Left lung (tissue), 14 donors: ENCODE measurements at places on chromosomes 7 and 10. TPM values are rescaled to one million over a fixed set of nuclear protein-coding genes. Genes with fewer than 3 reads are reported as not detected.

The ARHGEF35 gene
- polyA plus RNA-seq: 13.9 TPM

The MEOX2 gene
- 224 TPM for polyA plus RNA-seq

The GRB10 gene
- 38.9 TPM for polyA plus RNA-seq

The PI4K2A gene
- polyA plus RNA-seq: 13.9 TPM

The NKX1-2 gene
- not detected for polyA plus RNA-seq

- H3K36me3 ChIP-seq: no peaks in the 10 kb centered on the region
- no peaks in the 10 kb centered on the region for H3K27me3 ChIP-seq
- no peak for DNase-seq
- H3K4me3 ChIP-seq: no peak overlapping the region
Measured at GRCh38 chr10:51170518-51171245, 96.4 kb downstream of the PRKG1 start.

GRCh38 chr10:59606551-59606961 is 103.1 kb downstream of the SLC16A9 start:
- no peaks in the 10 kb centered on the region for H3K36me3 ChIP-seq
- DNase-seq: no peak
- no peaks in the 10 kb centered on the region for H3K27me3 ChIP-seq

DNA sequence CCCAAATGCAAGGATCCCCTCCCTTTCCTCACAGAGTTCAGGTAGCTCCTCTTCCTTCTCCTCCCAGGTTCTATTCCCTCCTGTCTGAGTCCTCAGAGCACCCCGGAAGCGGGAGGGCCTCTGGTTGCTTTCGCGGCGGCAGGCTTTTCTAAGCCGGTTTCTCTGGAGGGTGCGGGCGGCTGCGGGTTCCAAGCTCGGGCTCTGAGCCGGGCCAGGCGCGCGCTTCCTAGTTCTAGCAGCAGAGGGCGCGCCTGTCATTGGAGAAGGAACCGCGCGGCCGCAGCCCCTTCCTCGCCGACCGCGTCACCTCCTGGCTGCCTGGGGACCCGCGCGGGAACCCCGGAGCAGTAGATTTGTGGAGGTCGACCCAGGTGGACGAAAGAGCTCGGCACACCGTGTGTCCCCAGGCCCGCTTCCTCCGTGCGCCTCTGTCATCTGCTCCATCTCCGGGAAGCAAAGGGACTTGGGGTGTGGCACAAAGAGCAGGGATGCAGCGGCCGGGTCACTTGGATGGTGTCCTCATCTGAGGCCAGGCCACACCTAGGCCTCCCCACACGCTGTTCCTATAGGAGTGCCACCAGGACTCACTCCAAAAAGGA is 389.0 kb upstream of the PODXL start:
- H3K4me3 ChIP-seq: no peak overlapping the region
- peaks cover 7% of the 10 kb centered on the region for H3K4me1 ChIP-seq
- no peaks in the 10 kb centered on the region for H3K36me3 ChIP-seq
- H3K27me3 ChIP-seq: peaks cover 5% of the 10 kb centered on the region
- no peak overlapping the region for H3K27ac ChIP-seq

- DNase-seq: no peak
- H3K36me3 ChIP-seq: no peaks in the 10 kb centered on the region
- no peak overlapping the region for H3K4me3 ChIP-seq
- no peak overlapping the region for H3K27ac ChIP-seq
- no peaks in the 10 kb centered on the region for H3K27me3 ChIP-seq
- no peaks in the 10 kb centered on the region for H3K4me1 ChIP-seq
Measured at GRCh38 chr10:49657606-49658005, 21.8 kb upstream of the C10orf53 start.

DNA sequence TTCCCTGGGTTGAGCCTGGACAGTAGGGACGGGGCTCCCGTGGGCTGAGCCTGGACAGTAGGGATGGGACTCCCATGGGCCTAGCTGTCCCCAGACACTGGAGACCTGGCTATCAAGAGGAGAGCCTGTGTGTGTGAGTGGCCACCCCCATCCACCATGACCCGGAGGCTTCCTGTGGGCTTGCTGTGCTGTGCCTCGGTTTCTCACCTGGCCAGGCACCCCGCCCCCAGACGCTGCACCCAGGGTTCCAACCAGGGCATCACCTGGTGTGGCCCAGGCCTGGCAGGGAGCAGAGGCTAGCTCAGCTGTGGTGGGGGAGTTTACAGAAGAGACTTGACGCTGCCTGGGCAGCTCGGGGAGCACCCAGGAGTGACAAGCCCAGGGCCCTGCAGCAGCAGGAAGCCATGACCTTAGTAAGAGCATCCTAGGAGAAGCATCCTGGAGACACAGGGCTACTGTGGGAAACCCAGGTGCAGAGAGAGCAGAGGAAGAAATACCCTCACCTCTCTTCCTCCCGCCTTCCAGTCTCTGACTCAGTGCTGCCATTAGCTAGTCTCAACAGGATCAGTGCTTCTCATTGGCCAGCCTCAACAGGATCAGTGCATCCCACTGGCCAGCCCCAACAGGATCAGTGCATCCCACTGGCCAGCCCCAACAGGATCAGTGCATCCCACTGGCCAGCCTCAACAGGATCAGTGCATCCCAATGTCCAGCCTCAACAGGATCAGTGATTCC is 61.0 kb downstream of the PDGFA start:
- H3K4me1 ChIP-seq: peaks cover 13% of the 10 kb centered on the region
- peaks cover 25% of the 10 kb centered on the region for H3K27me3 ChIP-seq
- no peaks in the 10 kb centered on the region for H3K36me3 ChIP-seq
- peak; percentile 49 for DNase-seq

GRCh38 chr7:26399736-26400135 is 108.1 kb downstream of the SNX10 start:
- no peak overlapping the region for H3K27ac ChIP-seq
- no peaks in the 10 kb centered on the region for H3K27me3 ChIP-seq
- no peaks in the 10 kb centered on the region for H3K36me3 ChIP-seq
- no peak for DNase-seq
- H3K4me1 ChIP-seq: peaks cover 28% of the 10 kb centered on the region

DNA sequence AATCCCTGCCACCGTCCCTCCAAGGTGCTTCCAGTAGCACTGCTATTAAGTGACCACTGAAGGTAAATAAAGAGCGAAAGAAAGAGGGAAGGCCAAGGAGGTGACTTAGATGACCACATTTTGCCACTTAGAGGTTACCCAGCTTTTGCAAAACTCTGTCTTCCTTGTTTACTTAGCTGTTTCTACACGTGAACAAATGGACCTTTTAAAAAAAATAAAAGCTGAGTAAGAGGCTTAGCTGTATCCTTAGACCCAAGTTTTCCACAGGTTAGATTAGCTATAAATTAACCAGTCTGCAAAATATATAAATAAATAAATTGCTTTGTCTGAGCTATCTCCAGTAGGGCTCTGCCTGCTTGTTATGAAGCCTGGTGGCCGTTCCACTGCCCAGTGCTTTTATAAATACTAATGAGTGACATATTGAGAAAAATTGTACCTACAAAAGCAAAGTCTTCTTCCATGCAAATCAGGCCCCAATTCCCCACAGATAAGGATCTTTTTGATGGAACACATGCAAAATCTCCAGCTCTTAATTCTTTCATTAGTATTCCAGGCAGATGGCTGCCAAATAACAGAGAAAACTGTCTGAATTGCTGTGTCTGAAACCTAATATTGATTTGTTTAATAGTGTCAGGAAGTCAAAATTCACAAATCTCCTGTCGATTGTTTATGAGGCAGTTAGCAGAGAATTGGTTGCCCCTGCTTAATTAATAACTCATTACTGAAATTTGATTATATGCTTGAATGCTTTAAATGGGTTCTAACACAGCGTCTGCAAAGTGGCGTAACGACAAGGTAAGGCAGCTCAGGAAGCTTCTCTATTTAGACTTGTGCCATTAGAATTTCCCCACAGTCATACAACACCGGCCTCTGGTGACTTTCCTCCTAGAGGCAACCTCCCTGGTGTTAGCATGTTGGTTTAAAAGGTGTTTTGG is 176.7 kb downstream of the EMX2 start:
- H3K4me1 ChIP-seq: no peaks in the 10 kb centered on the region
- H3K27ac ChIP-seq: no peak overlapping the region
- H3K4me3 ChIP-seq: no peak overlapping the region
- H3K27me3 ChIP-seq: peaks cover 43% of the 10 kb centered on the region
- H3K36me3 ChIP-seq: no peaks in the 10 kb centered on the region

- H3K27me3 ChIP-seq: no peaks in the 10 kb centered on the region
- no peak overlapping the region for H3K27ac ChIP-seq
- H3K36me3 ChIP-seq: no peaks in the 10 kb centered on the region
Measured at GRCh38 chr10:12056748-12057147, 12.0 kb upstream of the DHTKD1 start.

DNA sequence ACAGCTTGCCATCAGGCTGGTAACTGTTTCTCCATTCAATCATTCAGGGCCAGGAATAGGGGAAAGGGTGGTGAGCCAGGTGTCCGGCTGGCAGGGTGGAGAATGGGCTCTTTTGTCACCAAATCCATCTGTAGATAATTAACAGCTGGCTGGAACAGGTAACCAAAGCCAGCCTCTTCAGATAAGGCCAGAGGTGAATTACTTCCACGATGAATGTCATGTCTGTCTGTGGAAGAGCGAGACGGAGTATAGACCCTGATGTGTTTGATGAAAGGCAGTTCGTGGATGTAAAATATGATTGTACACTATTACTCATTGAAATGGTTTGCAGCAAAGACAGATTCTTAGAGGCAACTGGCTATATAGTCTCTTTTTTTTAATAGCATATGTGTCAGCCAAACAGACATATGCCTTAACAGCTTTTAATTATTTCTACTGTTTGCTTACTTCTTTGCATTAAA is 149.8 kb downstream of the KLF6 start:
- no peak overlapping the region for H3K27ac ChIP-seq
- H3K36me3 ChIP-seq: no peaks in the 10 kb centered on the region
- H3K4me3 ChIP-seq: no peak overlapping the region

DNA sequence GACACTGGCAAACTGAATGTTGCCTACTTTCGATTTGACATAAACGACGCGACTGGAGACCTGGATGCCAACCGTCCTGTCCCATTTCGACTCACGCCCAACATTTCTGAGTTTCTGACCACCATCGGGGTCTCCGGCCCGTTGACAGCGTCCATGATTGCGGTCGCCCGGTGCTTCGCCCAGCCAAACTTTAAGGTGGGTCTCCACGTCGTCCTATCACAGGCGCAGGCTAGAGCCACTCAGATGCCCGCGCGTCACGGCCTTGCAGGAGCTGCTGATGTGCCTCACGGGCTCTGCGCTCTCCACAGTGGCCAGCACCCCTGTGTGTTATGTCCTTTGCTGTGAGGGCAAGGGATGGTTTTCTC is 132.6 kb downstream of the SMURF1 start:
- no peaks in the 10 kb centered on the region for H3K27me3 ChIP-seq
- H3K36me3 ChIP-seq: peaks cover 99% of the 10 kb centered on the region
- H3K4me1 ChIP-seq: no peaks in the 10 kb centered on the region
- no peak overlapping the region for H3K27ac ChIP-seq
- DNase-seq: no peak

- H3K4me1 ChIP-seq: no peaks in the 10 kb centered on the region
- no peak overlapping the region for H3K4me3 ChIP-seq
- H3K36me3 ChIP-seq: no peaks in the 10 kb centered on the region
Measured at GRCh38 chr10:77823811-77824542, 102.6 kb downstream of the DLG5 start.

- peaks cover 21% of the 10 kb centered on the region for H3K4me1 ChIP-seq
- DNase-seq: peak; percentile 66
- no peaks in the 10 kb centered on the region for H3K36me3 ChIP-seq
- peak overlapping the region; percentile 47 for H3K27ac ChIP-seq
- H3K27me3 ChIP-seq: no peaks in the 10 kb centered on the region
Measured at GRCh38 chr7:144842377-144842851, 6.6 kb upstream of the TPK1 start.

- no peaks in the 10 kb centered on the region for H3K36me3 ChIP-seq
- peaks cover 7% of the 10 kb centered on the region for H3K27me3 ChIP-seq
- DNase-seq: no peak
- H3K4me3 ChIP-seq: no peak overlapping the region
- no peak overlapping the region for H3K27ac ChIP-seq
Measured at GRCh38 chr10:120019568-120019967, 127.0 kb downstream of the SEC23IP start.

GRCh38 chr7:129514683-129515082 is 12.4 kb downstream of the SMKR1 start:
- no peak overlapping the region for H3K4me3 ChIP-seq
- no peak overlapping the region for H3K27ac ChIP-seq
- H3K4me1 ChIP-seq: no peaks in the 10 kb centered on the region
- no peak for DNase-seq
- H3K27me3 ChIP-seq: no peaks in the 10 kb centered on the region

DNA sequence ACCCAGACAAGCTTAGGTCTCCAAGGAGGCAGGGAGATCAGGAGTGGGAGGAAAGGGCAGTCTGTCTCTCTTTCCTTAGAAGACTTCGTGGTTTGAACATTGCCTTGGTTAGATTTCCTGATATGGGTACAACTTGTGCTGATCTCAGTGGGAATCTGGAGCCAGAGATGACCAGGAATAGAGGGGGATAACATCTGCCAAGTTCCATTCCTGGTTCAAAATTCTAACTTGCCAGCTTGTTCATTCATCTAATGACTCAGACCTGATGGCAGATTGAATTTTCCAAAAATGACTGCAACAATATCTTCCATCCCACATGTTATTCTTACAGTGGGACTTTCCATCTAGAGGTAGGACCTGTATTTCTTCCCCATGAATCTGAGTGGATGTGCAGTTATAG is 394.3 kb upstream of the PODXL start:
- H3K4me1 ChIP-seq: no peaks in the 10 kb centered on the region
- H3K27me3 ChIP-seq: peaks cover 20% of the 10 kb centered on the region
- no peak for DNase-seq
- no peak overlapping the region for H3K4me3 ChIP-seq
- H3K27ac ChIP-seq: no peak overlapping the region

DNA sequence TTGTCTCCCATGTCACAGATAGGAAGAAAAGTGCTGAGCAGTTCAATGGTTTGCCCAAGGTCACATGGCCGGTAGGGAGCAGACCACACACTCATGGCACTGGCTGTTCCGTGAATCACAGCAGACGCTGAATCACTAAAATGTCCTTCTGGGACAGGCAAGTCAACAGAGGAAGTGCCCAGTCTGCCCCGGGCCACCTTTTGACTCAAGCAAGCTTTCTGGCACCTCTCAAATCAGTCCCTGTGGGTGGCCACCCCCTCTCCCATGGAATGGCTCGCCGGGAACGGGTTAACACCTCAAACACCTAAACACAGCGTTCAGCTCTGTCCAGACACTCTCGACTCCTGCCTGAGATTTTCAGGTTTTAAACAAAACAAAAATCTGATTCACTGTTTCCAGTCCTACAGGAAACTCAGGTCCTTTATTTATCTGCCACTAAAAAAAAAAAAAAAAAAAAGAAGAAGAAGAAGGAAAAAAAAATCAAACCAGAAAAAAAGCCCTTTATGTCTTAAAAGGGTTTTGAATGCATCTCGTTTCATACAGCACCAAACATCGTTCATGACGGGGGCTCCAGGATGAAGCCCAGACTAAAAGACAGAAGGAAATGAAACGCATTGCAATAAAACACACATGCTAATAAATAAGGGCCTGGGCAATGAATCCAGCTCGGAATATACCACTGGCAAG is 15.5 kb downstream of the CARD11 start:
- H3K4me1 ChIP-seq: no peaks in the 10 kb centered on the region
- peak; percentile 56 for DNase-seq
- no peak overlapping the region for H3K4me3 ChIP-seq
- no peaks in the 10 kb centered on the region for H3K27me3 ChIP-seq
- H3K36me3 ChIP-seq: no peaks in the 10 kb centered on the region
